Activated CD4-positive, alpha-beta T cell treated with anti-CD3 and anti-CD28 coated beads, Interleukin-2, Interleukin-4, amounts not matched to agents 100 ng/mL and 50 ng/mL, durations not matched to agents 16 hours and 8 hours (primary cell): ENCODE measurements at places on chromosomes 6 and 20.
A peak's percentile ranks its signal among the peaks of the same experiment; 100 is the strongest.

GRCh38 chr20:46814366-46815232 lies 80.0 kb upstream of the EYA2 start:
- no peak for DNase-seq

DNA sequence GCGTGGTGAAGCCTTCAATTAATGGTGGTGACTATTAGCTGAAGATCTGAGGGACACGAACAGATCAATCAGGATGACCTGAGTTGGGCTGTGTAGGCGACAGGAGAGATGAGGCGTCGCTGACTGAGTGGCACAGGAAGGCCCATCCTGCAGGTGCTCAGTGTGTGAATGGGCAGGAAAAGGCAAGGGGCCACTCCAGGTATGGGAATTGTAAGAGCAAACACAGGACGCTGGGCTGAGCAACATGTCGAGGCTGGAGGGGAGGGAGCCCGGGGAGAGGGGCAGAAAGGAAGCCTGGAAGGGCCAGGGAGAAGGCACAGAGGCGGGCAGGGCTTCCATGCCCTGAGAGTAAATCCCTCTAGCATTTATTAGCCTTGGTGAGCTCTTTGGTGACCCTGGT lies 151.0 kb downstream of the VEGFA start:
- DNase-seq = no peak

DNA sequence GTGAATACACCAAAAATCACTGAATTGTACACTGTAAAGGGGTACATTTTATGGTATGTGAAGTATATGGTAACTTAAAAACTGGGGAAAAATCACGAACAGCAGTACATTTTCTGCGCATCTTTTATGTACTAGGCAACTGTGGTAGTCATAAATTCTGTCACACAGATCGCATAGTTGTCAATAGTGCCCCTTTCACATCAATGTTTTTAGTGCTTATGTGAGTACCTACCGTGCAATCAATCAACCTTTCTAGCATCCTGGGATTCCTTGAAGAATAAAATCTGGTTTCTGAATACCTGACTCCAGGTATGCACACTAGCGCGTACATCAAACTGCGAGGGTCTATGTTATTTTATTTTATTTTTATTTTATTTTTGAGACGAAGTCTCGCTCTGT lies 637 bp upstream of the RPF2 start:
- no peak for DNase-seq

DNA sequence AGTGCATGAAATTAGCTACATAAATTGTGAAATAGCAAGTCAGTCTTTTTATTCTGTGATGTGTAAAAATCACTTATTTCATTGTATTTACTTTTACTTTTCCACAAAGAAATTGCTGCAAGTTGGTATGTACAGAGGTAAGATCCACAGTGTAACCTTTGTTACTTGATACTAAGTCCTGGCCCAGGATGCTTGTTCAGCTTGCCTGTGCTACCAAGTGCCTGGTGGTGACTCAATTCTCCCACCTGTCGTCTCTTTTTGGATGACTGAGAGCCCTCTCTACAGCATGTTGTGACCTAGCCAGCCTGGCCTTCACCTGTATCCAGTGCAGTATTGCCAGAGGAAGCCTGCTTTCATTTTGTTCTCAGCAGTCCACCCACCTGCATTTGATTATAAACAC lies 54.9 kb downstream of the ANKRD6 start:
- no peak for DNase-seq

GRCh38 chr6:152121910-152122309 lies 314.4 kb downstream of the ESR1 start:
- no peak for DNase-seq

GRCh38 chr6:101401792-101402621 lies 8.5 kb downstream of the GRIK2 start:
- DNase-seq = no peak

GRCh38 chr6:28606424-28607391 lies 81.0 kb downstream of the GPX5 start:
- peak; percentile 78 for DNase-seq

DNA sequence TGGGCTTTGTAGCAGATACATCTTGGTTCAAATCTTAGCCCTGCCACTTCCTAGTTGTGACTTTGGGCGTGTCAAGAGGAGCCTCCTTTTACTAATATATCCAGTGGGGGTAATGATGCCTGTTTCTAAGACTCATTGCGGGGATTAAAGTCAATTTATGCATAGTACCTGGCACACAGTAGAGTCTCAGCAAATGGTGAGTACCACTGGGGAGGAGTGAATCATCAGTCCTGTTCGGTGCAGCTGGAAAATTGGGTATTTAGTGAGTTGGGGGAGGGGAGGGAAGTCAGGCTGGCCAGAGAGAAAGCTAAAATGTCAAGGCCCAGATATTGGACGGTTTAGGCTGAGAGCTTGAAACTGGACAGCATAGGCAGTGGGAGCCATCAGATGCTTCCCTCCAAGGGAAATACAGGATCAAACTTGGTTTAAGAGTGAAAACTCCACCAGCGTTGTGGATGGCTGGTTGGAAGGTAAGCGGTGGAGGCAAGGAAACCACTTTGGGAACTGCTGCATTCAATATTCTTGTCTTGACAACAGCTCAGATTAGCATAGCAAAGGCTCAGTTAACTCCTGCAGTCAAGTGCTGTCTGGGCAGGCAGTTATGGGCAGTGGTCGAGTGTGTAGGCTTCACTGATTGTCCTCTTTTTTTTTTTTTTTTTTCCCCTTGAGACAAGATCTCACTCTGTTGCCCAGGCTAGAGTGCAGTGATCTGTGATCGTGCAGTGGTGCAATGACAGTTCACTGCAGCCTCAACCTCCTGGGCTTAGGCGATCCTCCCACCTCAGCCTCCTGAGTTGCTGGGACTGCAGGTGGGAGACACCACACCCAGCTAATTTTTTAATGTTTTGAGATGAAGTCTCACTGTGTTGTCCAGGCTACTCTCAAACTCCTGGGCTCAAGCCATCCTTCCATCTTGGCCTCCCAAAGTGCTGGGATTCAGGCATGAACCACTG lies 12.9 kb downstream of the PPP1R16B start:
- DNase-seq = no peak

- no peak for DNase-seq
Measured at GRCh38 chr6:126253431-126253830, 86.5 kb upstream of the CENPW start.

- no peak for DNase-seq
Measured at GRCh38 chr6:5179917-5180316, 80.8 kb downstream of the LYRM4 start.

DNA sequence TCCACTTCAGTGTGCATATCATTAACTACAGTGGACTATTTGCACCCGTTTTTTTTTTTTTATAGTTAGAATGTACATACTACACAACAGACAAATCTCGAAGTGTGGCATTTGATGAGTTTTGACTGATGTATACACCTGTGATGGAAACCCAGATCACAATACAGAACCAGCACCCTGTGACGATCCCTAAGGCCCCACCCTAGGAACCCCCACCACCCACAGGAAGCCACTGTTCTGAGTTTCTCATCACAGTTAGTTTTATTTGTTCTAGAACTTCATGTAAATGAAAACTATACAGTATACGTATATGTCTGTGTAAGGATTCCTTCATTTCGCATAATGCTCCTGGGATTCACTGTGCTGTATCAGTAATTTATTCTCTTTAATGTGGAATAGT lies 102.8 kb downstream of the IRF4 start:
- DNase-seq = no peak

DNA sequence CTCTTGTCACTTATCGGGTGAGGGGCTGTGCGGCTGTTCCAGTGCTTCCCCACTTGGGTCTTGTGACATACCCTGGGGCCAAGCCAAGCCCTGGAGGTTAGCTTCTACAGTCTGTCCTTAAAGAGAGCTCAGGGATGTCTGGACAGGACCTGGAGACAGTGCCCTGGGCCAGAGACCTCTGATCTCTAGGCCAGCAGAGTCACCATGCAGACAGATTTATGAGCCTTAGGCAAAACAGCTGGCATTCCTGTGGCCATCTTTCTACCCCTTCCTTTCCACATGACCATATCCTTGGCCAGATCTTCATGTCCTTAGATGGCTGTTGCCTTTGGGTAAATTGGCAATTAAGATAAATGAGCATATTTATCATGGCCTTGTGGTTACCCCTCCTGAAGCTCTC lies 678.6 kb downstream of the MAFB start:
- no peak for DNase-seq

GRCh38 chr6:24844061-24844460 lies 45.3 kb upstream of the ARMH2 start:
- no peak for DNase-seq

- DNase-seq = peak; percentile 25
Measured at GRCh38 chr6:42281570-42281969, 63.9 kb upstream of the MRPS10 start.

GRCh38 chr6:15073344-15073789 lies 172.5 kb upstream of the JARID2 start:
- DNase-seq = peak; percentile 38

GRCh38 chr6:131182991-131183425 lies 47.7 kb downstream of the AKAP7 start:
- DNase-seq = peak; percentile 37

DNA sequence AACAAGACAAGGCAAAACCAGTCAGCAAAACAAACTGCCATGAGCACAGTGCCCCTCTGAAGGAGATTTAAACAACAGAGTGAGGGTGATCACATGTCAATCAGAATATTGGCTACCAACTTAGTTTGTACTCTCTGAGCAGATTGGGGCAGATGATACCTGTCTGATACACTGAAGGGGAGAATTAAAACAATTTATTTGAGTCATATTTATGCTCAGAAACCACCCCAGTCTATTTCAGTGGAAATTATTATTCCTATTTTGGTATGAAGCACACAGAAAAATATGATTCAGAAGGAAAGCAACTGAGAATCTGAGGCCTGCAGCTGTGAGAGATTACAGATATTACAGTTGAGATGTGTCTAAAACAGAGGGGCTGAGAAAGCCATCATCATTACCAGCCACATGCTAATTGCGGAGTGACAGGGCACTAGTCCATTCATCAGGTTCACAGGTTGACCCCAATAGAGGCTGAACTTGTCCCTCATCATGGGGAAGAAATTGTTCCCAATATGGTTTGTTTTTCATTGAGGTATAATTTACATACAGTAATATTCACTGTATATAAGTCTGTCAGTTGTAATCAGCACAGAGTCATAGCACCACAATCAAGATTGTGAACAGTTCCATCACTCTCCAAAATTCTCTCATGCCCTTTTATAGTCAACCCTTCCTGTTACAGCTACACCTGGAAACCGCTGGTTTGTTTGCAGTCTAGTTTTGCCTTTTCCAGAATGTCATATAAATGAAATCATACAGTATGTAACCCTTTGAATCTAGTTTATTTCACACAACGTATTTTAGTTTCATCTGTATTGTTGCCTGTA lies 134.5 kb downstream of the AKAP7 start:
- DNase-seq = no peak

GRCh38 chr20:7347409-7347808 lies 579.9 kb downstream of the BMP2 start:
- no peak for DNase-seq

- no peak for DNase-seq
Measured at GRCh38 chr6:74519163-74519562, 686.7 kb downstream of the COL12A1 start.

DNA sequence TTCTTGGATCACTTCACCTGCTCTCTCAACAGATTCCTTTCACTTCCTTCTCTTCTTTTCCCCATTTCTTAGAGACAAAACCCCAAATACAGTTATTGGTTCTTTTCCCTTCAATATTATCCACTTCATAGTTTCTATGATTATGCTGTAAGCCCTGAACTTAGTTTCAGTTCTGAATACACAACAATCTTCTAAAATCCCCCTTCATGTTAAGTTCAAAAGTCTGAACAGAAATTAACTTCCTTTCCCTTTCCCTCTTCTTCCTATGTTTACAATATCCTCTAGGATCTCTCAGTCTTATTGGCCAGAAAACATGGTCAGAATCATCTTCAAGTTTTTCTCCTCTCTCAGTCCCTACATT lies 57.7 kb downstream of the OGFRL1 start:
- no peak for DNase-seq

DNA sequence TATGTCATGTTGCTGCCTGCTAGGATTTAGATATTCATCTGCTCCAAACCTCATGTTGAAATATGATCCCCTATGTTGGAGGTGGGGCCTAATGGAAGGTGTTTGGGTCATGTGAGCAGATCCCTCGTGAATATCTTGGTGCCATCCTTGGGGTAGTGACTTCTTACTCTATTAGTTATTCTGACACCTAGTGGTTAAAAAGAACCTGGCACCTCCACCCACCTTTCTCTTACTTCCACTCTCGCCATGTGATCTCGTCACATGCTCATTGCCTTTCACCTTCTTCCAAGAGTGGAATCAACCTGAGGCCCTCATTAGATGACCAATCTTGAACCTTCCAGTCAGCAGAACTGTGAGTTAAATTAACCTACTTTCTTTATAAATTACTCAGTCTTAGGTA lies 549.4 kb upstream of the SYNCRIP start:
- DNase-seq = peak; percentile 24

DNA sequence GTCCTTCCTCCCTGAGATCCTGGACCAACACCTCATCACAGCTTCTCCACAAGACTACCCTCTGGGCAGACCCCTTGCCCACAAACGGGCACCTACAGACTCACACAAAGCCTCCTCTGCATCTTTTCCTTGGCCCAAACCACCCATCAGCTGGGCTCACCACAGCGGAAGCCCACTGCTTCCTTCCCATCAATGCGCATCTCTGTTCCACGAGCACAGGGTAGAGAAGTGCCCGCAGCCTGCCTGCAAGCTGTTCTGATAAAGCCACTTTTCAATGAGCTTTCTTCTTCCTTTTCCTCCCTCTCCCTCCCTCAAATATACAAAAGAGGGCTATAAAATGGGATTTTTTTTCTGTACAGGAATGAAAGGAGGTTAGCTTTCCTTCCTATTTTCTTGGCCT lies 111.2 kb downstream of the NFATC2 start:
- no peak for DNase-seq

DNA sequence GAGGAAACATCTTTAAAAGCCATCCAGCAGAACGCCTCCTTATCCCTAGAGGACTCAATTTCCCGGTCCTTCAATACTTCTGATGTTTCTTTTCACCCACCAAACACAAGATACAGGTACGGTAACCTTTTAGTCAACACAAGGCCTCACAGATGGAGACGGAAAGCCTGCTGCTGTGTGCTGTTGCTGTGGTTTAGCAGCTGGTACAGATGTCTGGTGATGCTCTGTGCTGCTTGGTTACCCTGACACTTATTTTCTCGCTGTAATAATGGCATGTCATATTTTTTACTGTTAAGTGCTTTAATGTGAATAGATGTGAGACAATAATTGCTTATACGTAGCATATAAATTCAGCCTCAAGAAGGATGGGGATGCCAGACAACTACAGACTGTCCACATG lies 25.3 kb downstream of the GMDS start:
- no peak for DNase-seq
